ENCODE measurements at places on chromosomes 2 and 18.

GRCh38 chr2:48026865-48027264 lies 120.6 kb upstream of the FBXO11 start:
- no peak for DNase-seq

GRCh38 chr18:63936156-63936931 lies 12.8 kb upstream of the HMSD start:
- DNase-seq: peak; percentile 78

DNA sequence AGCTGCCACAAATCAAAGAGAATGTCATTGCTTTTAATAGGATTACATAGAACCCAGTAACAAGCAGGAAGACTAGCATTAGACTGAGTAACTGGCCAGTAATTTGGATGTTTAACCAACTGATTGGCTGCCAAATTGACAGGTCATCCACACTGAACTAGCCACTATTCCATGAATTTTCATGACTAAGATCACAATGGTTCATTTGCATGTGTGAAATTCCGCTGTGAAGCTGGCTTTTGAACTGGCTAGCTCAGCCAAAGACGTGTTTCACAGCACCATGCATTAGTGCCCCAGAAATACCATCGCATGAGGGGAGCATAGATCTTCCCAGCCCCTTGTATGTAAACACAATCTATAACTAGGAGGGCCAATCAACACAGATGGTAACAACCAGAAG lies 649.8 kb downstream of the ARHGAP15 start:
- no peak for DNase-seq

- DNase-seq: peak; percentile 77
Observed at GRCh38 chr2:174634130-174635014, 36.8 kb upstream of the WIPF1 start.

DNA sequence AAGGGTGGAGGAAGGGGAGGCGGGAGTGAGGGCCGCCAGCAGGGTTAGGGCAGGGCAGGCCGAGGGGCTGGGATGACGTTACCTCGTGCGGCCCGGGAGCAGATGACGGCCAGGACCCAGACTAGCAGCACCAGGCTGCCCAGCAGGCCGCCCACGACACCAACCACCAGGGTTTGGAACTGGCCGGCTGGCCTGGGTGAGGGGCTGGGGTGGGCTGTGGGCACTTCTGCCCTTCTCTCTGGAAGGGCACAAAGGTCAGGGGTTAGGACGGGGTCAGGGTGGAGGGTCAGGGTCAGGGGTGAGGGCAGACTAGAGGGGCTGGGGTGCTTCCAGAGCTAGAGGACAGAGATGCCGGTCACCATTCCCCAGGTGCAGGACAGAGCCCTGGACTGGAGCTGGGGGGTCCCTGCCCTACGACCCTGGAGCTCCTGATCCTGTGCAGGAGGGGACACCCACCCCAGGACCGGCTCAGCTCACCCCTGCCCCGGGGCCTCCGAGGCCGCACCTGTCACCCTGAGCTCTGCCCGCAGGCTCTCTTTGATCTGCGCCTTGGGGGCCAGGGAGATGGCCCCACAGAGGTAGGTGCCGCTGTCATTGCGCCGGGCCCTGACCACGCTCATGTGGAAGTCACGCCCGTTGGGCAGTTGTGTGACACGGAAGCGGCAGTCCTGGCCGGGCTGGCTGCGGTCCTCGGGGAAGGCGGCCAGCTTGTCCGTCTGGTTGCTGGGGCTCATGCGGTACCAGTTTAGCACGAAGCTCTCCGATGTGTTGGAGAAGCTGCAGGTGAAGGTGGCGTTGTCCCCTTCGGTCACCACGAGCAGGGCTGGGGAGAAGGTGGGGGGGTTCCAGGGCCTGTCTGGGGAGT lies 6.3 kb downstream of the PDCD1 start:
- DNase-seq: no peak

- peak; percentile 98 for DNase-seq
Observed at GRCh38 chr2:99141110-99142108, at the start of gene C2orf15. TSS of gene C2orf15 (plus strand) at chr2:99141707. CDS start at chr2:99150559, 8,852 bp downstream.

- DNase-seq: no peak
Observed at GRCh38 chr2:84472856-84473565, 13.9 kb upstream of the SUCLG1 start.

GRCh38 chr2:232466221-232466620 lies 10.3 kb downstream of the ALPI start:
- no peak for DNase-seq

GRCh38 chr2:3519255-3520205 lies at the start of gene ADI1:
TSS of gene ADI1 (minus strand) at chr2:3519531. CDS start at chr2:3519487, 44 bp downstream.
- DNase-seq: peak; percentile 86

DNA sequence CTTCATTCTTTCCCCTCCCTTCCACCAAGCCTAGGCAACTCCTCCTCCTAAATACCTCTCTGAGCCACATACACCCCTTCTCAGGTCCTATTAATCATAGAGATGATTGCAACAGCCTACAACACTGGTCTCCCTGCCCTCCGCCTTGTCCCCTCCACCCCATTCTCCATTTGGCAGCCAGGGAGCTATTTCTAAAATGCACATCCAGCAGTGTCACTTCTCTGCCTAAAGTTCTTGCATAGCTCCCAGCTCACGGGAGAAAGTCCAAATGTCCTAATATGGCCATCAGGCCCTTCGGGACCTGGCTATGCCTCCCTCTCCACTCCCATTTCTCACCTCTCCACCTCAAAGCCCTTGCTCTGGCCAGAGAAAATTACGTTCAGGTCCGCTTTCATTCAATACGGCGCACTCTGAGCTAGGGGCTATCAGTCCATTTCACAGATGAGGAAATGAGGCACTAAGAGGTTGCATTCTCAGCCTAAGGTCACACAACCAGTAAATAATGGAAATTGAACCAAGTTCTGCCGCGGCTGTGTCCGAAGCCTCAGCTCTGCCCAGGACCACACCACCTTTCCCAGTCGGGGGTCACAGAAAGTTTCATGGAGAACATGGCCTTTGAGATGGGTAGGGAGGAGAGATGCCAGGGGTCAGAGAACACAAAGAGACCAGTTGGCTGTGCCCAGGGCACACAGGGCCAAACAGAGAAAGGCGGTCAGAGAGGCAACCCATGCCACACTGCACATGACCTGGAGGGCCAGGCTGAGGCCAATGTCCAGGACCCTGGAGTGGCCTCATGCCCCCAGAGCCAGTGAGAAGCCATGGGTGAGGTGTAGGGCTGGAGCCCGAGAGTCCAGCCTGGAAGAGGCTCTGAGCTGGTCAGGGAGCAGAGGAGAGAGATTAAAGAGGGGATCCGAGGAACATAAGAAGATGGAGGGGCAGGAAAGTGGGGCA lies 72.8 kb downstream of the TNS1 start:
- DNase-seq: no peak

- DNase-seq: no peak
Observed at GRCh38 chr2:102269200-102269524, 42.2 kb upstream of the IL1RL1 start.

GRCh38 chr2:238376884-238377391 lies 49.8 kb upstream of the ASB1 start:
- peak; percentile 19 for DNase-seq

DNA sequence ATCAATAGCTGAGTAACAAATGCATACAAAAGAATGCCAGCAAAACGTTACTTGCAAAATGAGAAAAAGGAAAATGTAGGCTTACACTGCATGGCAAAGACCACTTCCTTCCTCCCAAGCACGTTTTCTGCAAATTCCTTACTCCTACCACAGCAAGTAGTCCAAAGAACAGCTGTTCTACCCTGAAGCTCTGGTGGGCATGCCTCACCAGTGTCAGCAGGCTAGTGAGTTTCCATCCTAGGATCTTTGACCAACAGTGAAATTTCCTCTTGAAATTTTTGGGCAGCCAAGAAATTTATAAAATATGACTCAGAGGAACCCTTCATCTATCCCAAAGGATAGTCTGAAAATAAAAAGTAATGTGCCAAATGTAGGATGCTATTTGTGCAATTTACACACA lies 123.9 kb downstream of the ZNF532 start:
- DNase-seq: no peak

DNA sequence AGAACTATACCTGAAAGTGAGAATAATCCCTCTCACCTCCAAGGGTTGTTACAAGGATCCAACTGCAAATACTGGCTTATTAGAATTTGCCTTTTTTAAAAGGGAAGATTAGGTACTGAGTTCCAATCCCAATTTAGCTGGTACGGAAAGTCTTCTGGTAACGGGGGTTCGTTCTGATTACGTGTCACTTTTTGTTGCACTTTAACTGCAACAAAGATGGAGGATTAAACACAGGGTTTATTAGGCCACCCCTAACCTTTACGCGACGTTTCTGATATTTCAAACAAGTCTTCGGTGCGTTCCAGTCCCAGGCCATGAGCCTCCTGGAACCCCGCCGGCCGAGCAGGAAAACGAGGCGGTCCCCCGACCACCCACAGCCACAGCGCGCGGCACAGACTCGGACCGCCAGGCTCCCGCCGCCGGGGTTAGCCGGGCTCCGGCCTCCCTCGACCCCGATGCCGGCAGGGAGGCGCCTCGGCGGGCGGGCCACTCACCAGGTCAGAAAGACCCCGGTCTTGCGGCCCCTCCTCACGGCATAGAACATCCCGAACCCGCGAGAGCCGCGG lies 411 bp downstream of the RNASEH1 start:
- DNase-seq: no peak

GRCh38 chr2:225030203-225030602 lies 12.1 kb downstream of the DOCK10 start:
- peak; percentile 52 for DNase-seq

DNA sequence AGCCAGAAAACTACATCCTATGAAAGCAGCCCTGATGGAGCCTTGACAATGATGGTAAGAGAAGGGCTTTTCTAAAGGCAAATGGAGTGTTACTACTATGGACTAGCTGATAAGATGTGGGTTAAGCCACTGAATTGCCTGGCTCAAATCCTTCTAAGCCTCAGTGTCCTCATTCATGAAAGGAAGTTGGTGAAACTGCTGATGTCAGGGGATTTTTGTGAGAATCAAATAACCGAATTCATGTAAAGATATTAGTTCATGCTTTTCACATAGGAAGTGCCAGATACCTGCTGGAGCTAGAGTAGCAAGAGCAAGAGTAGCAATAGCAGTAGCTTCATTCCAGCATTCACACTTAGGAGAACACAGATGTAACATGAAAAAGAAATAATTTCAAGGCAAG lies 417.0 kb downstream of the METTL4 start:
- DNase-seq: no peak

GRCh38 chr18:76897257-76897656 lies 74.9 kb downstream of the ZNF236 start:
- no peak for DNase-seq
